ENCODE measurements at places on chromosomes 2 and 18. TPM values are rescaled to one million over a fixed set of nuclear protein-coding genes. Genes with fewer than 3 reads are reported as not detected.

LYG2 gene
- not detected for total RNA-seq

SCYGR4 gene
- total RNA-seq, result not detected

AGXT gene
- total RNA-seq, result not detected

ATG4B gene
- 48.3 TPM for total RNA-seq

MC5R gene
- total RNA-seq, result not detected

DNA sequence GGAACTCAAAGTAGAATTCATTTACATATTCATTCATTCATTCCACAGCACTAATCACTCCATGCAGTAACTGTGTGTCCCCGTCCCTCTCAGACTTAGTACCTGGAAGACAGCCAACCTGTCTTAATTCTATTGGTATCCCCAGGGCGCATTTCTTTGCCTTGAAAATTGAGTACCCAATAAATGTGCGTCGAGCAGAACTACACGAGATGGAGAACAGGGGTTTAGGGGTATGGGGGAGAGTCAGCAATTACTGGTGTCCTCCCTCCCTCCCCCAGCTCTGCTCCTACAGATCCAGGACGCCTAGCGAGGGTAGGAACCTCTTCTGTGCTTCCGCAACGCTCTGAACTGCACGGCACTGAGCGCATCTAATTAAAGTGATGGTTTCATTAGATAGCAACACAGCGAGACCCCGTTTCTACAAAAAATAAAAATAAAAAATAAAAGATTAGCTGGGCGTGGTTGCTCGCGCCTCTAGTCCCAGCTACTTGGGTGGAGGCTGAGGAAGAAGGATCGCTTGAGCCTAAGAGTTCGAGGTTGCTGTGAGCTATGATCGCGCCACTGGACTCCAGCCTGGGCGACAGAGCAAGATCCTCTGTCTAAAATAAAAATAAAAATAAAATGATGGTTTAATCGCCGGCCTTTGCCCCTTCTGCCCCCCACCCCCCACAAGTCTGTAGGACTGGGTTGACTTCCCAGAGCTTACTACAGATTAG is 614 bp upstream of the FKBP1B start:
- H3K4me1 ChIP-seq, result peaks cover 39% of the 10 kb centered on the region
- no peaks in the 10 kb centered on the region for H3K36me3 ChIP-seq
- no peak overlapping the region for H3K27ac ChIP-seq
- no peak for DNase-seq
- H3K27me3 ChIP-seq, result no peaks in the 10 kb centered on the region

GRCh38 chr2:402721-403120 is 114.8 kb upstream of the ALKAL2 start:
- no peaks in the 10 kb centered on the region for H3K4me1 ChIP-seq
- H3K27me3 ChIP-seq, result no peaks in the 10 kb centered on the region
- H3K36me3 ChIP-seq, result no peaks in the 10 kb centered on the region

- no peaks in the 10 kb centered on the region for H3K36me3 ChIP-seq
- DNase-seq, result peak; percentile 43
- H3K4me1 ChIP-seq, result peaks cover 14% of the 10 kb centered on the region
- peak overlapping the region; percentile 67 for H3K4me3 ChIP-seq
- H3K27ac ChIP-seq, result peak overlapping the region; percentile 92
These were observed 1.0 kb downstream of the CYP1B1 start for GRCh38 chr2:38074764-38075506.

DNA sequence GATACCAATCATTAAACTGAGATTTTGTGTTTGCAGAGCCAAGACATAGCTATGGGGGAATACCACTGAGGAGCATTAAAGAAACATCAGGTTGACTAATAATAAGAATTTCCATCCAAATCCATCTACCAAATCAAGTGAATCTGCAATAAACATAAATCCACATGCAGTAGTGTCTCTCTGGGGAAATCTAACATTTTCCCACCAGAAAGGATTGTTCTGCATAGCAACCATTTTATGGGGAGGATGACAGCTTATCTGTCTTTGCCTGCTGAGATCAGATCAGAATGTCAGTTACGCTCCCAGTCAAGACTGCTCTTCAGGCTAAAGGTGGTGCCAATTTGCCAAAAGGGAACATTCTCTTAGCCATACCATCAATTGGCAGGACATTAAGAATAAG is 1098.9 kb upstream of the CHAC2 start:
- no peak overlapping the region for H3K4me3 ChIP-seq
- DNase-seq, result no peak
- no peaks in the 10 kb centered on the region for H3K27me3 ChIP-seq
- no peak overlapping the region for H3K27ac ChIP-seq

GRCh38 chr2:82283075-82283474 is 1978.5 kb upstream of the LRRTM1 start:
- no peaks in the 10 kb centered on the region for H3K4me1 ChIP-seq
- no peaks in the 10 kb centered on the region for H3K36me3 ChIP-seq
- no peaks in the 10 kb centered on the region for H3K27me3 ChIP-seq
- no peak overlapping the region for H3K27ac ChIP-seq
- DNase-seq, result no peak

GRCh38 chr2:73842739-73843019 is 13.9 kb downstream of the STAMBP start:
- H3K36me3 ChIP-seq, result peaks cover 68% of the 10 kb centered on the region
- H3K27ac ChIP-seq, result no peak overlapping the region

- H3K27me3 ChIP-seq, result no peaks in the 10 kb centered on the region
- H3K4me1 ChIP-seq, result no peaks in the 10 kb centered on the region
- H3K4me3 ChIP-seq, result no peak overlapping the region
- no peak overlapping the region for H3K27ac ChIP-seq
- no peak for DNase-seq
- no peaks in the 10 kb centered on the region for H3K36me3 ChIP-seq
These were observed 6.5 kb downstream of the NCAPH start for GRCh38 chr2:96342085-96342484.

- H3K27ac ChIP-seq, result no peak overlapping the region
- H3K4me3 ChIP-seq, result no peak overlapping the region
These were observed 241.4 kb upstream of the CXCR4 start for GRCh38 chr2:136359121-136359965.

GRCh38 chr18:24736662-24737330 is 276.4 kb downstream of the HRH4 start:
- H3K27ac ChIP-seq, result no peak overlapping the region
- no peaks in the 10 kb centered on the region for H3K27me3 ChIP-seq
- no peak for DNase-seq

- H3K27ac ChIP-seq, result no peak overlapping the region
- H3K36me3 ChIP-seq, result no peaks in the 10 kb centered on the region
These were observed 151.4 kb downstream of the LDLRAD4 start for GRCh38 chr18:13369756-13370510.

GRCh38 chr2:43331422-43331821 is 105.0 kb upstream of the ZFP36L2 start:
- DNase-seq, result no peak
- peaks cover 41% of the 10 kb centered on the region for H3K4me1 ChIP-seq
- peak overlapping the region; percentile 87 for H3K27ac ChIP-seq
- H3K36me3 ChIP-seq, result no peaks in the 10 kb centered on the region
- H3K27me3 ChIP-seq, result no peaks in the 10 kb centered on the region

- no peak for DNase-seq
- peaks cover 4% of the 10 kb centered on the region for H3K4me1 ChIP-seq
- peaks cover 20% of the 10 kb centered on the region for H3K36me3 ChIP-seq
- no peak overlapping the region for H3K4me3 ChIP-seq
- H3K27ac ChIP-seq, result no peak overlapping the region
- no peaks in the 10 kb centered on the region for H3K27me3 ChIP-seq
These were observed 264.6 kb downstream of the PHLPP1 start for GRCh38 chr18:62979900-62980299.

GRCh38 chr2:6074089-6074643 is 382.0 kb downstream of the SOX11 start:
- H3K4me3 ChIP-seq, result no peak overlapping the region
- H3K36me3 ChIP-seq, result no peaks in the 10 kb centered on the region
- no peak for DNase-seq
- H3K27ac ChIP-seq, result no peak overlapping the region
- no peaks in the 10 kb centered on the region for H3K4me1 ChIP-seq
- no peaks in the 10 kb centered on the region for H3K27me3 ChIP-seq

- no peaks in the 10 kb centered on the region for H3K27me3 ChIP-seq
- H3K4me3 ChIP-seq, result no peak overlapping the region
- no peak for DNase-seq
- H3K36me3 ChIP-seq, result no peaks in the 10 kb centered on the region
- no peak overlapping the region for H3K27ac ChIP-seq
These were observed 41.0 kb upstream of the ZFP36L2 start for GRCh38 chr2:43267381-43267780.

DNA sequence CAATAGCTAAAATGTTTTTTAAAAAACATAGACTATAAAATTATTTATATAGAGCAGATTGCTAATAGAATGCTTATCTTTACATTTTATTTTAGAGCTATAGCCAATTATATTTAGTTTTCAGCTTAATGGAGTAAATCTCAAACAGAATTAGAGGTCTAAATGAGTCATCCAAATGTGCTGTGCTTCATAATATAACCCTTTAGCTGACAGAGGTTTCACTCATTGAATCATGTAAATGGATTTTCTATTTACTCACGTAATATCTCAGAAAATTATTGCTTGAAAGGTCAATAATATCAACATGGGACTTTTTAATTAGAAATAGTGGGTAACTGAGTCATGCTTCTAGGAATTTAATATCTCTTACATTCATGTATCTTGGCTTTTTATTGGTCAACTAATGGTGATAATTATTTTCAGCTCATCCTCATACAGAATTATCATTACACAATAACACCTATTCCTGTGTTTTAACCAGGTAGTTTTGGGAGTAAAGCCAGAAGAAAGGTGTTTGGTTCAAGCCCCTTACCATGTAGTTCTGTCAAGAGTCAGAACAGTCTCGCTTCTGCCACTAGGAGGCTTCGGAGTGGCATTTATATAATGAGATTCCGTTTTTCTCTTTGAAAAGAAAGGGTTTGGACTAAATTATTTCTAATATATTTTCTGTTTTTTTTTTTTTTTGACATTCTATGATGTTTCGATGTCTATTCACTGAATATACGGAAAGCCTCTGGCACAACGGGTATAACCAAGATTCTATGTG is 217.6 kb downstream of the CDH7 start:
- no peaks in the 10 kb centered on the region for H3K27me3 ChIP-seq
- no peak overlapping the region for H3K27ac ChIP-seq
- DNase-seq, result no peak
- H3K4me1 ChIP-seq, result no peaks in the 10 kb centered on the region

- H3K4me1 ChIP-seq, result peaks cover 60% of the 10 kb centered on the region
- no peak for DNase-seq
- no peak overlapping the region for H3K4me3 ChIP-seq
- peak overlapping the region; percentile 7 for H3K27ac ChIP-seq
- no peaks in the 10 kb centered on the region for H3K27me3 ChIP-seq
- H3K36me3 ChIP-seq, result no peaks in the 10 kb centered on the region
These were observed 5.1 kb downstream of the MERTK start for GRCh38 chr2:111903516-111903915.

DNA sequence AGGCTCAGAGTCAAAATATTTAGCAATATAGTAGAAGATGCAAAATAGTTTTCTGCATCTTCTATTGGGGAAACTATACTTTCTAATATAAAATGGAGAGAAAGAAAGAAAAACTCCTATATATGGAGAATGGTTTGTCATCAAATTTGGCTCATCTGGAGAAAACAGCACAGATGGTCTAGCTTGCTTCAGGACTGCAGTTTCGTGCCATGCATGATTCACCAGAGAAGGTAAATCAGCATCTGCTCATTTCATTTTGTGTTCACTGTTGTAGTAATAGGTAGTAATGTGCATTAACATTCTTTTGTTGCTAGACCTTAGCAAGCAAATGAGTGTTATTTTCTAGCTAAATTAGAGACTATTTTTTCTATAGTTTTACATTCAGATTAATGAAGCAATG is 179.0 kb downstream of the ASXL3 start:
- H3K4me1 ChIP-seq, result peaks cover 4% of the 10 kb centered on the region
- DNase-seq, result no peak
- H3K27ac ChIP-seq, result no peak overlapping the region
- no peak overlapping the region for H3K4me3 ChIP-seq
- no peaks in the 10 kb centered on the region for H3K36me3 ChIP-seq

DNA sequence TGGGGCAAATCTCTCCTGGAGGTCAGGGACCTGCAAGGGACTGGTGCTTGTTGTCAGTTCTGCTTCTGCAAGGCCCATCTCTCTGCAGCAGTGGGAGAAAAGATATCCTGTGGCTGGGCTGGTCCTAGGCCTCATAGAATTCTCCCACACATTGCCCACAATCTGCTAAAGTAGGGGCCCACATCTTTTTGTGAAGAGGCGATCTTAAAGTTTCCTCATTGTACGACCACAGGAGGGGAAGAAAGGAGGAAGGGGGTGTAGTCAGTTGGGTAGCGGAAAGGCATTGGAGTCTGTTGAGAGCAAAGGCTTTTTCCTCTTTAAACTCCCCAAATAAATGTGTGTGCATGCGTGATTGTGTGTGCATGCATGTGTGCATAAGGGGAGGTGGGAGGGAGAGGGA is 145.3 kb downstream of the SLC4A3 start:
- DNase-seq, result no peak
- H3K27me3 ChIP-seq, result no peaks in the 10 kb centered on the region
- no peak overlapping the region for H3K27ac ChIP-seq
- no peaks in the 10 kb centered on the region for H3K4me1 ChIP-seq
- H3K4me3 ChIP-seq, result no peak overlapping the region
- H3K36me3 ChIP-seq, result no peaks in the 10 kb centered on the region

- DNase-seq, result no peak
- H3K27ac ChIP-seq, result no peak overlapping the region
These were observed 32.4 kb downstream of the IL18R1 start for GRCh38 chr2:102387763-102388546.

DNA sequence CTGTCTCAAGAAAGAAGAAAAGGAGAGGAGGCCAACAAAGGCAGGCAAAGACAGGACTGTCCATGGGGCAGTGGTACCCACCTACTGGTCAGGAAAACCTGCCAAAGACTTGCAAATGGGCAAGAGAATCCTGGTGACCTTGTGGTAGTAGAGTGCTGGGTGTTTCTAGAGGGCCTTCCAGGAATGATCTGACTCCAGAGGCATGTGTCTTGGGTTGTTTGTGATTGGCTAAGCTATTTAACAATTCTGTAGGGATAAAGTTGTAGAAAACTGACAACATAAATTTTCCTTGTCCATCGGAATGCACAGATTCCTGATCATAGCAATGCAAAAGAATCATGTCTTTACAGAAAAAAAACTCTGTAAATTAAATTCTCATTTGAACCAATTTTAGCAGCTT is 68.5 kb upstream of the ZNF532 start:
- DNase-seq, result no peak
- no peaks in the 10 kb centered on the region for H3K4me1 ChIP-seq
- no peak overlapping the region for H3K4me3 ChIP-seq
- H3K36me3 ChIP-seq, result no peaks in the 10 kb centered on the region

DNA sequence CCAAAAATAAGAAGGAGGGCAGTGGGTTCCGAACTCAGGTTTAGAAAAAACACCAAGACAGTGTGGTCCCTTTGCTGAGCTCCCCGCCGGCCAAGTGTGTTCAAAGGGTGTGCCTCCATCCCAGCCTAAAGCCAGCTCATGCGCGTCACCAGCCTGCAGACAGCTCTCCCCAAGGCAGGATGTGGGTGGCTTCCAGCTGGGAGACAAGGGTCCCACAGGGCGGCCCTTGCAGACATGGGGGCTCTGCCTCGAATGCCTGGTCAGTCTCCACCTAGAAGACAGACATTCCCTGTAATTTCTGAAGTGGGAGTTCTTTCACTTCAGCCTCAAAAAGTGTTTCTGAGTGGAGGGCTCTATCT is 135.8 kb upstream of the GPC1 start:
- no peaks in the 10 kb centered on the region for H3K27me3 ChIP-seq
- H3K4me1 ChIP-seq, result no peaks in the 10 kb centered on the region
- DNase-seq, result peak; percentile 2
- no peak overlapping the region for H3K27ac ChIP-seq
- no peaks in the 10 kb centered on the region for H3K36me3 ChIP-seq

- DNase-seq, result no peak
- H3K4me3 ChIP-seq, result no peak overlapping the region
- H3K36me3 ChIP-seq, result no peaks in the 10 kb centered on the region
- H3K27ac ChIP-seq, result no peak overlapping the region
These were observed 186.0 kb upstream of the EPHA4 start for GRCh38 chr2:221758076-221758475.
